ENCODE measurements at places on chromosomes 12 and 14. TPM values are rescaled to one million over a fixed set of nuclear protein-coding genes. Genes with fewer than 3 reads are reported as not detected.

GRCh38 chr12:60539592-60539991 lies 943.8 kb downstream of the SLC16A7 start:
- no peaks in the 10 kb centered on the region for H3K27me3 ChIP-seq
- H3K36me3 ChIP-seq, result no peaks in the 10 kb centered on the region
- H3K4me1 ChIP-seq, result no peaks in the 10 kb centered on the region
- H3K27ac ChIP-seq, result no peak overlapping the region
- DNase-seq, result no peak

The PPP1R3E gene
- 87.3 TPM for total RNA-seq

DNA sequence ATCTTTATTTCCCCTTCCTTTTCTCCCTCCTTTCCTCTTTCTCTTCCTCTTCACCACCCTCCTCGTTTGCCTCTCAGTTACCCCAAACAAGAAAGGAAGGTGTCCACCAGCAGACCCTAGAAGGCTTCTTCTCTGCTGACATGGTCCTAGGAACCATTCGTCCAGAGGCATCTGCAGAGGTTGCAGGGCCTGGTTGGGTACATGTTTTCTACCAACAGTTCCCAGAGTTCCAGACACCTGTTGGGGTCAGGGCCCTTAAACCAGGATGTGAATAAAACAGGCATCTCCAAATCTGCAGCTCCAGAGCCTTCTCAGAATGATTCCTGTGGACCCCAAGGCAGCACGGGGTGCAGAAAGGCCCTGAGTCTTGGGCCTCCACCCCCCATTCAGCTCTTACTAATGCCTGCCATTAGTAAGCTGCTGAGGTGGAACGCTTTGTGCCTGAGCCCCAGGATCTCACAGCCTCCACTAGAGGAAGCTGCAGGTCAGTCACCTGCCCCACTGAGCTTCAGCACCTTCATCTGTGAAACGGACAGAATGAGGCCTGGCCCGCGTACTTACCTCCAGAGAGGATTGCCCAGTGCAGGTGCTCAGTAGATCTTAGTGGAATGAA lies 130.4 kb downstream of the DICER1 start:
- no peak overlapping the region for H3K4me3 ChIP-seq
- no peaks in the 10 kb centered on the region for H3K27me3 ChIP-seq
- H3K36me3 ChIP-seq, result no peaks in the 10 kb centered on the region
- no peaks in the 10 kb centered on the region for H3K4me1 ChIP-seq
- no peak for DNase-seq

- H3K27me3 ChIP-seq, result no peaks in the 10 kb centered on the region
- H3K27ac ChIP-seq, result no peak overlapping the region
- H3K36me3 ChIP-seq, result no peaks in the 10 kb centered on the region
- no peak for DNase-seq
- no peaks in the 10 kb centered on the region for H3K4me1 ChIP-seq
Measured at GRCh38 chr14:72573725-72574417, 320.0 kb downstream of the DPF3 start.

The DAO gene
- total RNA-seq, result not detected

The MLXIP gene
- 79.5 TPM for total RNA-seq

GRCh38 chr12:42144158-42144407 lies 591 bp downstream of the GXYLT1 start:
- H3K4me1 ChIP-seq, result peaks cover 39% of the 10 kb centered on the region
- H3K36me3 ChIP-seq, result no peaks in the 10 kb centered on the region
- no peaks in the 10 kb centered on the region for H3K27me3 ChIP-seq
- DNase-seq, result no peak
- peak overlapping the region; percentile 54 for H3K27ac ChIP-seq

DNA sequence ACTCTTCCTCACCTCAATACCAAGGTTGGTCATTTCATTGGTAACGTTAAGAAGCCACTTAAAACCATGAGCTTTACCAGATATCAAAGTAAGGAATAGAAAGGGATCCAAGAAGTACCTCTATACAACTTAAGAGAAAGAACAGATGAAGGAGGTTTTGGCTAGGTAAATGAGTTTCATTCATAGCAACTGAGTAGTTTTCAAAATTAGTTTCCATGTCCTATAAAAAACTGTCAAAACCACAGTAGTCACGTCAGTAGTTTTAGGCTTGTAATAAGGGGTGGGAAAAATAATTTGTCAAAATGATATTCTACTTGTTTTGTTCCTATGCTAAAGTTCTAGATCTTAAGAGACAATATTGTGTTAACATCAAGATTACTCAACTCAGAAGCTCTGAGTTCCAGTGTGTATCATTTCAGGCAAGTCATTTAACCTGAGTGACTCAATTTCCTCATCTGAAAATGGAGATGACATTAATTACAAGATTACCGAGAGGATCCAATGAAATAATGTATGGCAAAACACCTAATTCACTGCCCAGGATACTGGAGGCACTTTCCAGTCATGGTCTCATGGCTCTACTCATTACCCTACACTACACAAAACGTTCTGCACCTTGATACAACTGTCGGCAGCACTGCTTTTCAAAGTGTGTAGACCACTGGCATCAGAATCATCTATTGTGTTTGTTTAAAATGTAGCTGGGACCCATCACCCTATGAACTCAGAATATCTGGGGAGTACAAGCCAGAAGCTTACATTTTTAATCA lies 24.1 kb upstream of the SLC6A13 start:
- no peak for DNase-seq
- H3K36me3 ChIP-seq, result peaks cover 39% of the 10 kb centered on the region
- H3K4me1 ChIP-seq, result peaks cover 5% of the 10 kb centered on the region
- H3K27ac ChIP-seq, result no peak overlapping the region

GRCh38 chr12:20368114-20368650 lies at the start of gene PDE3A:
TSS of gene PDE3A (plus strand) at chr12:20368537. CDS start at chr12:20369285, 748 bp downstream.
- H3K27ac ChIP-seq, result no peak within 1 kb of the TSS
- no peak within 1 kb of the TSS for H3K4me3 ChIP-seq
- DNase-seq, result no peak
- no peaks in the 10 kb centered on the region for H3K4me1 ChIP-seq
- no peaks in the 10 kb centered on the region for H3K27me3 ChIP-seq

The CLEC9A gene
- total RNA-seq, result not detected

- H3K36me3 ChIP-seq, result no peaks in the 10 kb centered on the region
- no peaks in the 10 kb centered on the region for H3K27me3 ChIP-seq
- no peaks in the 10 kb centered on the region for H3K4me1 ChIP-seq
- H3K27ac ChIP-seq, result no peak overlapping the region
- DNase-seq, result no peak
Measured at GRCh38 chr14:92459030-92459949, 54.3 kb upstream of the RIN3 start.

DNA sequence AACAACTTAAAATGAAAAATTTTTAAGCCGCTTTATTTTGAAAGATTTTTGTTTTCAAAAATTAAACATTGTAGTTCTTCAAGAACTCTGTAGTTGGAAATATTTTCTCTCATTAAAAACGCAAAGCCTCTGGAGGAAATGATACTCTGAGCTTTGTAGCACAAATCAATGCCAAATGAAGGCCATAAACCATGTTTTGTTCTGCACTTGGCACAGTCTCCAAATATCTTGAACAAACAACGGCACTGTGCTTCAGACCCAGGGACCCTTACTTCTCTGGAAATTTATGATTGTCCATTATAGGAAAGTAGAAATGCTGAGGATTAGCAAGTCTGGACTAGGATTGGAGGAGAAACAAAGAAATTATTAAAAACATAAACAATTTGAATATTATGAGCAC lies 160.8 kb upstream of the BMP4 start:
- H3K27me3 ChIP-seq, result no peaks in the 10 kb centered on the region
- H3K4me1 ChIP-seq, result no peaks in the 10 kb centered on the region
- H3K36me3 ChIP-seq, result no peaks in the 10 kb centered on the region
- no peak overlapping the region for H3K27ac ChIP-seq
- DNase-seq, result no peak

DNA sequence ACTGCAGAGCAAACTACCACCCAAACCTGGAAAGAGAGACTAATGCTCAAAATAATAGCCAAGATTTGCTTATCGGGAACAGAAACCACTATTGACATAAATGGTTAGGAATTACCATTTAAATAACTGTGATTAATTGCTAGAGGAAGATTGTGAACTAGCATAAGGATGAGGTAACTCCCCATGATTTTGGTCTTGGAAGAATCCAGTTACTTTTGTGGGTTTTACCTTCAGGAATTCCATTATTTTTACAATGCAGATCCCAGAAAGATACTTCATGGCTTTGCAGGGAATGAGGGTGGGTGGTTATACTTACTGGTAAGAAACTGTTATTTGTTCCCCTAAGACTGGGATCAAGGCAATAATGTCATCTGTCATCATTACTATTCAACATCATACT lies 652.9 kb upstream of the FLRT2 start:
- no peaks in the 10 kb centered on the region for H3K36me3 ChIP-seq
- H3K4me3 ChIP-seq, result no peak overlapping the region
- no peak overlapping the region for H3K27ac ChIP-seq

GRCh38 chr12:90631591-90632212 lies 323.3 kb downstream of the CCER1 start:
- no peak overlapping the region for H3K4me3 ChIP-seq
- no peaks in the 10 kb centered on the region for H3K36me3 ChIP-seq
- no peak for DNase-seq
- no peak overlapping the region for H3K27ac ChIP-seq

- no peak overlapping the region for H3K27ac ChIP-seq
- no peaks in the 10 kb centered on the region for H3K27me3 ChIP-seq
- no peaks in the 10 kb centered on the region for H3K36me3 ChIP-seq
- no peak for DNase-seq
Measured at GRCh38 chr14:102644523-102644922, 52.1 kb downstream of the RCOR1 start.

DNA sequence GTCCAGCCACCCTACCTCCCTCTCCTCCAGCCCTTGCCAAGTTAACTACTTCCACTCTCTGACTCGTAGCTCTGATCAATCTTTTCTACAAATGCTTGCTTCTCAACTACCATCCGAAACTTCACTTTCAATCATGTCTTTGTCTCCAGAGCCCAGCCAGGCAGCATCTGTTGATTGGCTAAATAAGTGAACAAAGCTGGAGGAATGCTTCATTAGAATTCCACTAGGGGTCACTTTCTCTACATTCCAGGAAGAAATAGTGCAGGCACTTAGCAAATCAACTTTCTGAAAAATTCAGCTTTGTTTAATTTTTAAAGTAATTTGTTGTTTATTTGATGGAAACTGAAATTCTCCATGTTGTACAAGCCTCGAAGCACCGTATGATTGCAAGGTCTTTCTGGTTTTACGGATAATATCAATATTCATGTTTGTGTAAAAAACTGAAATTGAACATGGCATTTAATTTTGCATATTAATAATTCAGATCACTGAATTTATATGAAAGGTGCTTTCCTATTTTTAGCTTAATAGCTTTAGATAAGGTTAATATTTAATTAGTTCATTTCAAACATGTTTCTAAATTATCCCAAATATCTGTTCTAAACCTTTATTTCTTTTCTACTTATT lies 32.4 kb upstream of the HELB start:
- H3K27ac ChIP-seq, result no peak overlapping the region
- H3K36me3 ChIP-seq, result no peaks in the 10 kb centered on the region
- H3K4me3 ChIP-seq, result no peak overlapping the region
- H3K4me1 ChIP-seq, result peaks cover 13% of the 10 kb centered on the region

GRCh38 chr12:88339966-88340365 lies 197.9 kb downstream of the TMTC3 start:
- no peak for DNase-seq
- H3K4me3 ChIP-seq, result no peak overlapping the region
- H3K27me3 ChIP-seq, result no peaks in the 10 kb centered on the region
- H3K4me1 ChIP-seq, result no peaks in the 10 kb centered on the region

The HOXC6 gene
- total RNA-seq, result not detected

- no peak overlapping the region for H3K4me3 ChIP-seq
- H3K27ac ChIP-seq, result no peak overlapping the region
- no peaks in the 10 kb centered on the region for H3K36me3 ChIP-seq
- no peaks in the 10 kb centered on the region for H3K4me1 ChIP-seq
- H3K27me3 ChIP-seq, result no peaks in the 10 kb centered on the region
Measured at GRCh38 chr12:4954621-4955354, 45.1 kb downstream of the KCNA1 start.

DNA sequence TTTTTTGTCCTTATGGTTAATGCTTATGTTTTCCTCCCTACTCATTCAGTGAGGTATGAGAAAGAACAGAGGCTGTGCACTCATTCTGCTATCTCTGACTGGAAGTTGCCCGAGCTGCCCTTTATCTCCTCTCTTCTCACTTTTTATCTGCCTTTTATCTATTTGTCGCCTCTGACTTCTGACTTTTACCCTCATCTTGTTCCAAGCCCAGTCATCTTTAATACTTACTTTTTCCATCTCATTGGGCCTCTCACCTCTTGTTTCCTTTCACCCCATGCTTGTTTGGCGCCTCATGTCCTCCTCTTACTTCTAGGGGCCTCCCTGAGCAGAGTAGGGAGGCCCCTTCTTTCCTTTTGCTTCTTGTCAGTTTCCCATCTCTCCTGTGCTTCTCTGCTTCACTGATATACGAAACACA lies 50.7 kb downstream of the DIP2B start:
- H3K4me3 ChIP-seq, result no peak overlapping the region
- H3K36me3 ChIP-seq, result no peaks in the 10 kb centered on the region
- peaks cover 15% of the 10 kb centered on the region for H3K4me1 ChIP-seq
- no peak for DNase-seq
- no peaks in the 10 kb centered on the region for H3K27me3 ChIP-seq
- H3K27ac ChIP-seq, result no peak overlapping the region

The PALS1 gene
- total RNA-seq, result 18.5 TPM

- no peaks in the 10 kb centered on the region for H3K27me3 ChIP-seq
- DNase-seq, result no peak
- no peaks in the 10 kb centered on the region for H3K4me1 ChIP-seq
Measured at GRCh38 chr12:124354400-124354799, 59.5 kb downstream of the RFLNA start.

The LRTM2 gene
- not detected for total RNA-seq

The RD3L gene
- total RNA-seq, result not detected

- H3K27ac ChIP-seq, result no peak overlapping the region
- H3K27me3 ChIP-seq, result no peaks in the 10 kb centered on the region
- H3K4me1 ChIP-seq, result peaks cover 25% of the 10 kb centered on the region
- H3K4me3 ChIP-seq, result no peak overlapping the region
- no peaks in the 10 kb centered on the region for H3K36me3 ChIP-seq
Measured at GRCh38 chr12:53561590-53561953, 54.3 kb upstream of the NPFF start.

GRCh38 chr12:94128280-94128679 lies 20.1 kb upstream of the PLXNC1 start:
- H3K27ac ChIP-seq, result no peak overlapping the region
- peaks cover 45% of the 10 kb centered on the region for H3K4me1 ChIP-seq
- H3K4me3 ChIP-seq, result no peak overlapping the region
- no peaks in the 10 kb centered on the region for H3K27me3 ChIP-seq
- DNase-seq, result no peak
- no peaks in the 10 kb centered on the region for H3K36me3 ChIP-seq

GRCh38 chr12:26746121-26746714 lies 86.8 kb downstream of the ITPR2 start:
- H3K27ac ChIP-seq, result no peak overlapping the region
- no peak overlapping the region for H3K4me3 ChIP-seq
- H3K4me1 ChIP-seq, result peaks cover 25% of the 10 kb centered on the region
- H3K27me3 ChIP-seq, result no peaks in the 10 kb centered on the region

The RNF212B gene
- not detected for total RNA-seq

The SLC8A3 gene
- total RNA-seq, result not detected

The TAPBPL gene
- 66.9 TPM for total RNA-seq

- no peak for DNase-seq
- H3K4me1 ChIP-seq, result peaks cover 14% of the 10 kb centered on the region
- no peak overlapping the region for H3K4me3 ChIP-seq
- no peaks in the 10 kb centered on the region for H3K36me3 ChIP-seq
- H3K27me3 ChIP-seq, result no peaks in the 10 kb centered on the region
- H3K27ac ChIP-seq, result no peak overlapping the region
Measured at GRCh38 chr14:24079491-24080141, 8.3 kb downstream of the CPNE6 start.

Data from CD4-positive, alpha-beta memory T cell (primary cell).